ENCODE measurements at places on chromosomes 3 and 15. TPM values are rescaled to one million over a fixed set of nuclear protein-coding genes. Genes with fewer than 3 reads are reported as not detected.

The LRTM1 gene
- total RNA-seq, result not detected

The PTPRG gene
- 0.35 TPM for total RNA-seq

The RUVBL1 gene
- 22.6 TPM for total RNA-seq

The OSTN gene
- not detected for total RNA-seq

The COL8A1 gene
- total RNA-seq, result 0.15 TPM

The LTF gene
- total RNA-seq, result not detected
